NCI-H187 treated with DMSO at 0.1 percent for 48 hours (cell line): ENCODE measurements at places on chromosomes 2 and 18.

- no peak for DNase-seq
These were observed 274.6 kb upstream of the DPP10 start for GRCh38 chr2:114167799-114168198.

- no peak for DNase-seq
These were observed 19.2 kb downstream of the RNMT start for GRCh38 chr18:13745696-13746095.

GRCh38 chr2:168607992-168608391, 151.9 kb downstream of the CERS6 start:
- DNase-seq = no peak

- no peak for DNase-seq
These were observed 14.9 kb upstream of the UGT1A1 start for GRCh38 chr2:233745073-233745755.

DNA sequence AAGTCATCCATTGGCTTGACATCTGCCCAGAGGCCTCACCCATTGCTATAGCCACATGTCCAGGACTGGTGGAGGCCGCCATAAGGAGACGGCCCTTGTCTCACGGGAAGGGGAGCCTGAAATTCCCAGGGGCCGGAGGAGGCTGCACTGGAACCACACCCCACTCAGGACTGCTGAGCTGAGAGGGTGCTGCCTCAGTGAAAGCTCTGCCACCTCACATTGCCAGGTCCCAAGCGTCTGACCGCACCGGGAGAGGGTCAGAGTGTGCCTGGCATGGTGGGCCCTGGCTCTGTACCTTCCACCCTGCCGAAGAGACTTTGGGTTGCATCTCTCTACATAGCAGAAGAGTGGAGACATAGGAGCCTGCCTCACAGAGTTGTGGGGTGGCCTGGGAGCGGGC, 134.1 kb upstream of the GLI2 start:
- DNase-seq = no peak

GRCh38 chr2:157592948-157593347, 35.7 kb downstream of the ACVR1C start:
- DNase-seq = no peak

GRCh38 chr18:31102025-31102684, at the start of gene DSC2:
DSC2 (minus strand) TSS chr18:31102421; CDS start chr18:31101971, 450 bp downstream.
- no peak for DNase-seq

- DNase-seq = no peak
These were observed 192.3 kb downstream of the CLIP4 start for GRCh38 chr2:29307519-29307918.

DNA sequence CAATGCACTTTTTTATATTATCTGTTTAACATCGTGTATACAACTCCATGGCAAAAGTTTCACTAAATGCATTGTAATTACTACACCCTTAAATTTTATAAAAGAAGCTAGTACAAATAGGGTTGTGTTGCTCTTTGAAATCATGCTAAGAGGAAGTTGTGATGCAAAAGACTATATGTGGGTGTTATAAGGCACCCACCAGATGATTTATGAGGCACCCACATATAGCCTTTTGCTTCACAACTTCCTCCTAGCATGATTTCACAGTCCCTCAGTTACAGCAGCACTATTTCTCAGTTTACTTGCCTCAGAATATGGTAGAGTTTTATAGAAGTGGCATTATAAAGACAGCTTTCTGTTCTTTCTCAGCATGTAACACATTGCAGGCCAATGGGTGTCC, 277.3 kb upstream of the DOK6 start:
- no peak for DNase-seq

- DNase-seq = no peak
These were observed 5.0 kb upstream of the SP100 start for GRCh38 chr2:230410861-230411569.

DNA sequence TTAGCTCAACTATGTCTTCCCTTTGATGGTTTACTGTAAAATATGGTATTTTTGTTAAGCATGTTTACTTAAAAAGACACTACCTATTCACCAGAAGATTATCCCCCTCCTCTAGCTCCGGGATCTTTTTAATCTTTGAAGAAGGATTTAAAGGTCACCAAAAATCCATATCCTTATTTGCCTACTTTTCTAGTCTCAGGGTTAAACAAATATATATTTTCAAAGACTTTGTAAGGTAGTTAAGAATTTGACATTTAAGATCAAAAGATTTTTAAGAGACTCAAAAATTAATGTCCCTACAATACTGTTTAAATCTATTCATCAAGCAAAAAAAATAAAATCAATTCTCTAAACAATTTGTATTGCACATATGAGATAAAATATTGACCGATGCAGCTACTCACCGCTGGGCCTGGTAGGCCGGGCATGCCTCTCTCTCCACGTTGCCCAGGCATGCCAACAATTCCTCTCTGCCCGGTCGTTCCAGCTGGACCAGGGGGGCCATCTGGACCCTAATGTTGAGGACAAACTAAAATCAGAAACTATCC, 76.1 kb downstream of the COL3A1 start:
- DNase-seq = no peak

- DNase-seq = no peak
These were observed 96.4 kb downstream of the MAPRE2 start for GRCh38 chr18:35137632-35138031.
